ENCODE measurements at places on chromosomes 11 and 22.

- DNase-seq, result no peak
Measured at GRCh38 chr22:48858121-48858520, 969.6 kb downstream of the BRD1 start.

- DNase-seq, result no peak
Measured at GRCh38 chr11:86782742-86783141, 17.6 kb upstream of the PRSS23 start.

GRCh38 chr22:28817919-28818859 lies 17.8 kb upstream of the XBP1 start:
- no peak for DNase-seq

GRCh38 chr11:67441731-67442351 lies 1.4 kb downstream of the CORO1B start:
- DNase-seq, result no peak

GRCh38 chr11:127648583-127648982 lies 648.0 kb upstream of the KIRREL3 start:
- no peak for DNase-seq

GRCh38 chr11:1307998-1308742 lies 1.3 kb downstream of the TOLLIP start:
- peak; percentile 84 for DNase-seq

DNA sequence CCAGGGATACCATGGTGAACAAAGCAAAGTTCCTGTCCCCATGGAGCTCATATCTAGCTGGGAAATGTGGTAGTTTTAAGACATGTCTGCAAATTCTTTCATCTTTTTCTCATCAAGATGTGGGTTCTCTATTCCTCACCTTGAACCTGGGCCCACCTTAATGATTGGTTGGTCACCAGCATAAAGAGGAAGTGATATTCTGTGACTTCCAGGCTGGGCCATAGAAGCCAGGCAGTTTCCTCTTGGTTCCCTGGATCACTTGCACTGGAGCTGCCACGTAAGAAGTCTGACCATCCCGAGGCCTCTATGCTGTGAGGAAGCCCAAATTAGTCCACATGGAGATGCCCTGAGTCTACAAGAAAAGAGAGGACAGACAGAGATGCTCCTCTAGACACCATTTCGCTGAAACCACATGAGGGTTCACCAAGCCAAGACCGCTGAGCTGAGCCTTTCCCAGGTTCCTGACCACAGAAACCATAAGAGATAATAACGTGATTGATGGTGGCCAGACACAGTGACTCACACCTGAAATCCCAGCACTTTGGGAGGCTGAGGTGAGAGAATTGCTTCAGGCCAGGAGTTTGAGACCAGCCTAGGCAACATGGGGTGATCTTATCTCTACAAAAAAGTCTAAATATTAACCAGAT lies 119.5 kb upstream of the ISX start:
- DNase-seq, result no peak

DNA sequence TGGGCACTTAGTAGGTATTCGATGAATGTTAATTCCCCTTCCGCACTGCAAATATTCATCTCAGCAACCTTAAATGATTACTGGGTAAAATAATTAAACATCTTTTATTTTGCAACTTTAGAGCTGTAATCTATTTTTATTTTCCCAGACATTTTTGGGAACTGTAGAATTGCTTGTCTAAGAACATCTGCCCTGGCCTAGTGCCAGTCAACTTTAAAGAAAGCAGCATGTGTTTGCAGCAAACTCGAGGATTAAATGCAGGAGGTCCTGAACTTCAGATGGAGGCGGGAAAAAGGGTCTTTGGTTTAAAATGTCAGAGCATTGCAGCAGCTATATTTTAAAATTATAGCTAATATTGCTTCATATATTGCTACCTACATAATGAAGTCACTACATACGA lies 190.0 kb downstream of the PGR start:
- no peak for DNase-seq

DNA sequence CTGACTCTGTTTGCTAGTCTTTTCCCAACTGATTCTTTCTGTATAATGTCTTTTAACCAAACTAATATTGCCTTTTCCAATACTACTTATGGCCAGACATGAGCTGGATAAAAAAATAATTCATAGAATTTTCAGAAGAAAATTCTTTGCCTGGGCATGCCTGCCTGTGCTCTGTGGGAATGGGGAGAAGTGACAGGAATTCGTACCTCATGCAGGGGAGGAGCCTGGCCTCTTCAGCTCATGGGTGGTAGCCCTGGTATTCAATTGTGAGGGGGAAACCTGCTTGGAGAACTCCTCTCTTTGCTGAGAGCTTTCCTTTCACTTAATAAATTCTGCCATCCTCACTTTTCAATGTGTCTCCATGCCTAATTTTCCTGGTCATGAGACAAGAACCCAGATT lies 928.8 kb downstream of the FAM181B start:
- no peak for DNase-seq

GRCh38 chr22:45548991-45549761 lies 46.5 kb downstream of the FBLN1 start:
- DNase-seq, result no peak

- peak; percentile 61 for DNase-seq
Measured at GRCh38 chr22:25747245-25747944, 5.4 kb downstream of the MYO18B start.

DNA sequence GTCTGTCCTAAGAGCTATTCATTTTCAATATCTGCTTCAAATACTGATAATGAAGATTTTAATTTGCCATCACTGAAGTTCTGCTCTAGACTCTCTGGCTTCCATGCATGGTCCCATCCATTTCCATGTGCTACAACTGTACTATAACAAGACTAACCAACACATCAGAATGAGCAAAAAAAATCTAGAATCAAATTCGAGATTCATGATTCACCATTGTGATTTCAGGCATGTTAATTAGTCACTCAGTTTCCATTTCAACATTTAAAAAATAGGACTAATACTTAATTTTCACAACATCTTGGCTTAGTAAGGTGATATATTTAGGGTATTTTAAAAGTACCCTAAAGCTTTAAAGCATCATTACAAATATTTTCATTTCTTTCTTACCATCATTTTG lies 22.8 kb downstream of the PICALM start:
- DNase-seq, result no peak

DNA sequence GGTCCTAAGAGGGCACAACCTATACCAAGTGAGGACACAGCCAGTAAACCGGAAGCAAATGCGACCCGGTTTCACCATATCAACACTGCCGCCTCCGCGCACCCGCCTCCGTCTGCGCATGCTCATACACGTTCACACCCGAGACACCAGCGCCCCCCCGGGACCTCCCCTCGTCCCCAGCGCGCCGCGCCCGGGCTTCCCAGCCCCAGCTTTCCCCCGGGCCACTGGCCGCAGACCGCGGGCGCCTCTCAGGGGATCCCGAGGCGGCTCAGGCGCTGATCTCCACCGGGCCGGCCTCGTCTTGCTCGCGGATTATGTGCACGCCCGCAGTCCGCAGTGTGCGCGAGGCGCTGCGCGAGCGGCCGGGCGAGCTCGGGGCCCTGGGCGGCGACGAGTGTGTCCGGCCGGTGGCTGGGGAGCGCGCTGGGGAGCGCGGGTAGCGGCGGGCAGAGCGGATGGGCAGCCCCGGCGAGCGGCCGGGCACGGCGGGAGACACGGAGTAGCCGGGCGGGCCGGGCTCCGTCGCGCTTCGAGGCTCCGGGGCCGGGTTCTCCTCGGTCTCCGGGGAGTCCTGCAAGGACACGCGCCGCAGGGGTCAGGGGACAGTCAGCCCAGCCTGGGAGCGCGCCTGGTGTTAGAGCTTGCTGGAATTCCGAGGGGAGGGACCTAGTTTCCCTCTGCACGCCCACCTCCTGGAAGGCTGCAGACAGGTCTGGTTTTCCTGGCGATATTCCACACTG lies 2.0 kb downstream of the HEPN1 start:
- DNase-seq, result no peak

DNA sequence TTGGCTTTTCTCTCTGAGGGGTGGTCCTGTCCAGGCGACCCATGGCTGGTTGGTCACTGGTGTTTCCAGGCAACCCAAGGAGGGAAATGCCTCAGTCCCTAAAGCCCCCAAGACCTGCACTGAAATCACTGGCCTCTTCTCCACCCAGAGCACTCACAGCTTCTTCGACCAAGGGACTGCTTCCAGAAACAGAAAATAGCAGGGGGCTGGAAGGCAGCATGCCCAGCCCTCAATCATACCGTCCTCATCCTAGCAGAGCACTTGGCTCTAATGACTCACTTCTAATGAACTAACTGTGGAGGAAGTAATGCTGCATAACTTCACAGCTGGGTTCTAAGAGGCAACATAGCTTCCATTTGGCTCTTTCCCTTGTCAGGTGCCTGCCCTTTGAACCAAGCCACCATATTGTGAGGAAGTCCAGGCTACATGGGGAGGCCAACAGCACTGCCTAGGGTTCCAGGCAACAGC lies 27.6 kb downstream of the DKK3 start:
- DNase-seq, result peak; percentile 37

- DNase-seq, result peak; percentile 64
Measured at GRCh38 chr22:50274311-50274710, 4.1 kb upstream of the MAPK11 start.

GRCh38 chr22:43152003-43152356 lies 621 bp downstream of the TSPO start:
- no peak for DNase-seq

GRCh38 chr11:43723617-43724016 lies 43.1 kb downstream of the HSD17B12 start:
- DNase-seq, result no peak

DNA sequence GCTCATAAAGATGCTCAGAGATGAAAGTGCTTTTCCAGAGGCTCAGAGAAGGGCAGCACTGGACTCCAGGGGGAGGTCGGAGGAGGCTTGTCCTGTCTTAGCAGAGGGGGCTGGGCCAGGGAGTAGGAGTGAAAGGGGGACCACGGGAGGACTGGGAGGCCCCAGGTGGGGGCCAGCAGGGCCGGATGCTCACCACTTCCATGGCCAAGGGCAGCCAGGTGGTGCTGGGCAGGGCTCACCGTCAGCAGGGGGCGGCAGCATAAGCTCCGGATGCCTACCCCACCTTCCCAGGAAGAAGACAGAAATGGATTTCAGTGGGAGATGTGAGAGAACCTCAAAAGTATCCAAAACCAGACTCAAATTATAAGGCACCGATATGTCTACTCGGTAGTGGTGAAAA lies 11.0 kb downstream of the RAB36 start:
- peak; percentile 68 for DNase-seq

- DNase-seq, result no peak
Measured at GRCh38 chr11:113956986-113957385, 17.9 kb upstream of the HTR3A start.

DNA sequence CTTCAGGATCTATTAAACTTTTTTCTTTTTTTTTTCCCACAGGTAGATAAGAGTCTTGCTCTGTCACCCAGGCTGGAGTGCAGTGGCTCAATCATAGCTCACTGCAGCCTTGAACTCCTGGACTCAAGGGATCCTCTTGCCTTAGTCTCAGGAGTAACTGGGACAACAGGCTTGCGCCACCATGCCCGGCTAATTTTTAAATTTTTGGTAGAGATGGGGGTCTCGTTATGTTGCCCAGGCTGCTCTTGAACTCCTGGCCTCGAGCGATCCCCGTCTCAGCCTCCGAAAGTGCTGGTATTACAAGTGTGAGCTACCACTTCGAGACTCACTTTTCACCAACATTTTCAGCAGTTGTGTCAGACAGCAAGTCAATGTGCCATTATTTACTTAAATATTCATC lies 962 bp downstream of the SIRT3 start:
- no peak for DNase-seq

GRCh38 chr11:12565406-12565805 lies 108.8 kb upstream of the TEAD1 start:
- DNase-seq, result no peak

GRCh38 chr11:103420593-103420992 lies 311.4 kb downstream of the DYNC2H1 start:
- DNase-seq, result no peak

DNA sequence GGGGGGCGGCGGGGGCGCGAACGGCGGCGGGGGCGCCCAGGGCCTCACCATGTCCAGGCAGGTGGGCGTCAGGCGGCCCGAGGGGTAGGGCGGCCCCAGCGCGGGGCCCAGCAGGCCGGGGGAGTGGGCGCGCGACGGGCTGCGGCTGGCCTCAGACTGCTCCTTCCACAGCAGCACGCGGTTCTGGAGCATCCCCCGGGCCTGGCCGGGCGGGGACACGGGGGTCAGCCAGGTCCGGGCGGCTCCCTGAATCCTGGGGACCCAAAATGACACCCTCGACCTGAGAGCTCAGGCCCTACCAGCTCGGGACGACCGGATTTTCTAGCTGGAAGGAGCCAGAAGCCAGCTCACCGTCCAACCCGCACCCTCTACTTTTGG lies 5.5 kb upstream of the SLC16A8 start:
- no peak for DNase-seq

DNA sequence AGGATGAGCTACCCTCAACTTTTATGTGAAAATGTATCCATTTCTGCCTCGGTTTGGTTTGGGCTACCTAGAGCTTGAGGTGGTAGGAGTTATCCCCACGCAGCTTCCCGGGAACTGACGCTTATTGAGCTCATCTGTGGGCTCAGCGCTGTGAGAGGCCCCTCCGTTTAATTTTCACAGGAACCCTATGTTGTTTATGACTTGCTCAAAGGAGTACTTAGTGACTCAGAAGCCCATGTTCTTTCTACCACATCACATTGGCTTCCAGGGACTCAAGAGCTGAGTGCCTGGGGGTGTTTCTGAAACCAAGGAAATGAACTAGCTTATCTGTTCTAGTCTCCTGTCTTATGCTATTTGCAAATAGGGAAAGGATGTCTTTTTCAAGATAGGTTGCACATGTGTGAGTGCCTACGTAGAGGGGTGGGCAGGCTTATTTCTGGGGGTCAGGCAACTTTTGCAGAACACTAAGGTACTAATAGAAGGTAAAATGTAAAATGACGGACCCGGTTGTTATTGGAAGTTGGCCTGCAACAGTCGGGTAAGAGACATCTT lies 40.5 kb downstream of the MICAL2 start:
- peak; percentile 51 for DNase-seq

- DNase-seq, result no peak
Measured at GRCh38 chr11:40219401-40219800, 1240.1 kb downstream of the LRRC4C start.

GRCh38 chr11:13713982-13714381 lies 45.5 kb downstream of the FAR1 start:
- no peak for DNase-seq
